ENCODE measurements at places on chromosomes 4 and X.

GRCh38 chr4:141730805-141731204 lies 94.4 kb downstream of the IL15 start:
- no peak for DNase-seq

DNA sequence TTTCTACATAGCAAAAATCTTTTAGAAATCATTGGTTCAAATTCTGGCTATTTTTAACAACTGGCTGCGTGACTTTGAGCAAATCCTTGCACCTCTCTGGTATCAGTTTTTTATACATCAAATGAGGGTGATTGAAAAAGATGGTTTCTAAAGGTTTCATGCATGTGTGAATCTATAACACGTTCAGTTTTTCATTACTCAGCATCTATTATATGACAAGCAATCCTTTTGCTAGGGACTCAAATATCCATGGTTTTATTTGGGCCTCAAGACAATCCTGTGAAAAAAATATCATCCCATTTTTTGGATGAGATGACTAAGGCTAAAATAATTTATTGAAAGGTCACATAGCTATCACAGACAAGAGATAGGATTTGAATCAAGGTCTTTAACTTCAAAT lies 884 bp downstream of the HEPH start:
- no peak for DNase-seq

GRCh38 chr4:157075811-157076577 lies at the start of gene GLRB:
TSS of gene GLRB (plus strand) at chr4:157076150. CDS start at chr4:157078025, 1,875 bp downstream.
- DNase-seq, result peak; percentile 72

- DNase-seq, result no peak
Observed at GRCh38 chr4:82525307-82525911, 36.4 kb downstream of the TMEM150C start.

GRCh38 chr4:111040904-111041303 lies 418.0 kb upstream of the PITX2 start:
- DNase-seq, result no peak

GRCh38 chr4:183140911-183141320 lies 41.9 kb downstream of the WWC2 start:
- no peak for DNase-seq

GRCh38 chr4:151045907-151046306 lies 30.8 kb upstream of the LRBA start:
- DNase-seq, result no peak

DNA sequence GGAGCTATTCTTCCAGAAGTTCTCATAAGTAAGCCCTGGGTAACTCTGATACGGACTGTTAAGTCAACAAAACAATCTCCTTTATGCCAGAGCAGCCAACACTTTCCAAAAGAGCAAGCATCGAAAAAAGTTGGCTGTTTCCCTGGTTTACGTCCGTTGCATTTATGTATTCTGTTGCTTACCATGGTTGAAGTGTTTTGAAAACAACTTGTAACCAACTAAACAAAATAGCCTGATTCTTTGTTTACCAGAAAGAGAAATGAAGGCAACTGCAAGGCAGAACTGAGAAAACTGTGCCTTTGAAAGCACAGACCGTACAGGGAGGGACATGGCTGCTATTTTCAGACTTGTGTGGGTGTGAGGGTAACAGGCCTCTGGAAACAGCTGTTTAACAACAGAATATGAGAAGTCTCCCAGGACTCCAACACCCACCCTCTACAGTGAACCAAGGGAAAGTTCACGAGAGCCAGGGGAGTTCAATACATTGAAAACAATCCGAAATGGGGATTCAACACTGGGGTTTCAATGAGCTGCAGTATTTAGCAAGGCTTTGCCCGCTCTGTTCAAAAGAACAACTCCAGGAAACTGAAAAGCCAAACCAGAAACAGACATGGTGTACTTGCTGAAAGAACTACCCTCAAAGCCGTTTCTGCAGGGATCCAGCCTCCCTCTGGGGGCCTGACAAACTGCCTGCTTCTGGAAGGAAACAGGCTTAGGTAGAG lies 95.8 kb upstream of the EGFL6 start:
- no peak for DNase-seq

DNA sequence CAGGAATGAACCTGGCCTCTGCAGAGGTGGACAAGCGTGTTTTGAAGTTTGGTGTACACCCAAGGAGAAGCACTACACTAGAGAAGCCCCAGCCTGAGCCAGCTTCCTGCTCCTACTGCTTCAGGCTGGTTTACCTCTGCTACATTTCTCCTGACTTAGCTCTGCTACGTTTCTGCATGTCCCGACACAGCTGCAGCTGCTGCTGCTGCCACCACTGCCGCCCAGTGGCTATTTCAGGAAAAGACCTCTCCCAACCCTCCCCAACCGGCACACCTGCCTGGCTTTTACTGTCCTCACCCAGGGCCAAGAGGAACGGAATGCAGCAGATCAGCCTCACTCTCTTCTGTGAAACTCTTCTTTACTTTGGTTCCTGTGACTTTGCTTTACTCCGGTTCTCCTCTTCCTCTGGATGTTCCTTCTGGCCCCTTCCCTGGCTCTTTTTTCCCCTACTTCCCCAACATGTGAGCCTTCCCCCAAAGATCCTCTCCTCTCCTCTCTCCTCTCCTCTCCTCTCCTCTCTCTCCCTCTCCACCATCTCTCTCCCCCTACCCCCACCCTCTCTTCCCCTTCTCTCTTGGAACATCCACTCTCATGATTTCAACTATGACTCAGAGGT lies 3.1 kb upstream of the P2RY4 start:
- peak; percentile 56 for DNase-seq

DNA sequence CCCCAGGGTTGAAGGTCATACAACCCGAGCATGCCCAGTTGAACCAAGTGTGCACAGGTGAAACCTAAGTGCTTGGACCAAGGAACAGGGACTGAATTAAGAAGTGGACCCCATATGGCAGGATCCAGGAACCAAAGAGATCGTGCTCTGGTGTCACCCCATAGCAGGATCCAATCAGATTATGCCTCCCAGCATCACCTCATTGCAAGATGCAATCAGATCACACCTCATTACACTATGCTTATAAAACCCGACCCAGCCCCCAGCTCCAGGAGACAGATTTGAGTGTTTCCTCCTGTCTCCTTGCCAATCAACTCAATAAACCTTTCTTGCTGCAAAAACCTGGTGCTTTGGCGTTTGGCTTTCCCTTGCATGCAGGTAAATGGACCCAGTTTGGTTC lies 37.6 kb downstream of the EFHC2 start:
- DNase-seq, result no peak

DNA sequence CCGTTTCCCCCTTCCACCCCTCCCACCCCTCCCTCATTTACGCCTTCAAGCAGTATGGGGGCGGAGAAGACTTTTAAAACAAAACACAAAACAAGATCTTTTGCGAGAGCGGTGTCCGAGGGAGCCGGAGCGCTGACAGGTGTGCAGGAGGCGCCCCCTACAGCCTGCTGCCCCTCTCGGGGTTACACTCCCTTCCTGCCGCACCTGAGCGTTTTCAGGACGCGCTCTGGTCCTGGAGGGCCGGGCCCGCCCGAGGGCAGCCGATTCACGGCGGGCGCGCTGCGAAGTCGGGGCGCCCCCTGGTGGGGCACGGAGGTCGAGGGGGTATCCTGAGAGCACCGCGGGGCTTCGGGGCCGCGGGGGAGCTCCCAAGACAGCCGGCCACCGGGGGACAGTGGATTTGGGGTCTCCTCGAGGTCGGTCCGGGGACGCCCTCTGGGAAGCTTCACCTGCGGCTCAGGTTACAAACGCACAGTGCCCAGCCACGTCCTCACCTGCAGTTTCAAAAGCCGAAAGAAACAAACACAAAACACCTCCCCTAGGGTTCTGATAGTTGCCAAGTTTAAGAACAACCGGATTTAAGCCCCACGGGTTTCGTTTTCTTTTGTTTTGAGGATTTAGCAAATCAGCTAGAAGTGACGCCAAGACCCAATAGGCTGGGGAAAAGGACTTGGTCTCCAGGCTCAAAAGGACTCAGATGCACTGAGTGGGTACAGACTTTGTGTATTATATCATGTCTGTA lies 8.0 kb upstream of the NEUROG2 start:
- peak; percentile 86 for DNase-seq

DNA sequence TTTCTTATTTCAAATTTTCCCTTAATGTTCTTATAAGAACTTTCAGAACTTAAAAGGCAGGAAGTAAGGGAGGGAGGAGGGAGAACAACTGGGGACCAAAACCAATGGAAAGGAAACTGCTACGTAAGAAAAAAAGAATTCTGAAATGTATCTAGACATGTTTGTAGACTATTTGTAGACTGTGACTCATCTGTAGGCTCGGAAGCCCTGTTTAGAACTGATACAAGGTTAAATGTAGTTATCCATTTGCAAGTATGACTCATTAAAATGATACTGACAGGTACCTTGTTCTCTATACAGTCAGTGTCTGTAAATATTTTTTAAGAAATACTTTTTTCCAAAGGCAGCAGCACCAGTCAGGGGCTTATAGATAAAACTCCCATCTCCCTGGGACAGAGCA lies 202.0 kb downstream of the DHX15 start:
- DNase-seq, result no peak

Data from nephron progenitor cell (in vitro differentiated cells).